AG09319 (cell line): ENCODE measurements at places on chromosomes 7 and 10.

GRCh38 chr7:80139236-80139635 is 4.6 kb downstream of the GNAI1 start:
- DNase-seq: no peak

- no peak for DNase-seq
Observed at GRCh38 chr7:11847336-11847735, 15.3 kb upstream of the THSD7A start.

- no peak for DNase-seq
Observed at GRCh38 chr7:150754951-150755350, 17.7 kb downstream of the GIMAP5 start.

DNA sequence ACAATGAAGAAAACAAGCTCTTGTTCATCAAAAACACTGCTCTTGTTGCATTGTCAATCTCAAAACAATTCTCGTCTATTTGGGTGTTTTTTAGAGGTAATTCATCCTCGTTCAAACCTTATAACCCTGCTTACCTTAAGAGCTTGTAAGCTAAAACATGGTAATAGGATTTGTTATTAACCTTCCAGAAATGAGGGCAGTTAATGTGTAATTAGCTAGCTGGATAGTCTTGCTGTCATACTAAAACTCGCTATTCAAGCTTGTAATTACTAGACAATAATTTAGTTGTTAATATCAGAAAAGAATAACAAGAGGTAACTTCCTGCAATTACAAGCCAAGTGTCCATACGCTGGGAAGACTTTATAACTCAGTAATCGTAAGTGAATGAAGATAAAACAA is 101.6 kb downstream of the UBE2H start:
- DNase-seq: no peak

DNA sequence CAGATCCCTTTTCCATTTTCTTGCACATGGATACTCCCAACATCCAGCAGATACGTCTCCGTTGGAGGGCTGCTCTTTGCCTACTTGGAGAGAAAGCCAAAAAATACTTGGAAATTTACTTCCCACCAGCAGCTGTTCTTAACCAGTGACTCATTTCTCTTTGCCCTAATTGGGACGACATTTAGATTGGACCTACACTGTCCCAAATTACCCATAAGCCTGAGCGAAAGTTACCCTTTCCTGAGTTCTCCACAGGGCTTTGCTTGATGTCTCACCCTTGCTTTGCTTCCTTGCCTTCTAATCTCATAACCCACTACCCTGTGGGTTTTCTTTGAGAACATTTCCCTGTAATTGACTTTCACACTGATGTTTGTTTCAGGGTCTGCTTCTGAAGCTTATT is 48.1 kb downstream of the SAMD8 start:
- DNase-seq: no peak

DNA sequence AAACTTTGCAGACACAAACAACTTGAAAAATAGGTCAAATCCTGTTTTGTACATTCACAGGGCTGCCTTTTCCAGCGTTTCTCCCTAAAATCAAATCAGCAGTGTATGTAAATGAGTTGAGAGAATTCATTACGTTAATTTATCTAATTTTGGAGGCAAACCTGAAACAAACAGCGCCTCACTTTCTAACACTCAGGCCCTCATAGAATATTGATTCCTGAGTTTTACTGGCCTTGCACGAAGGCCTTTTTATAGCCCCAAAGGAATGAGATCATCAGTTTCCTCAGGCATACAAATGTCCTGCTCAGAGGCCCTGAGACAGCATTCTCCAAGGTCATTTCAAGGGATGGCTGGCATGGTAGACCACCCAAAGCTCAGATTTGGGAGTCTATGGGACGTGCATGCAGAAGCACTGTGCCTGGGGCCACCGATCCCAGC is 131.7 kb upstream of the CHST15 start:
- DNase-seq: no peak

DNA sequence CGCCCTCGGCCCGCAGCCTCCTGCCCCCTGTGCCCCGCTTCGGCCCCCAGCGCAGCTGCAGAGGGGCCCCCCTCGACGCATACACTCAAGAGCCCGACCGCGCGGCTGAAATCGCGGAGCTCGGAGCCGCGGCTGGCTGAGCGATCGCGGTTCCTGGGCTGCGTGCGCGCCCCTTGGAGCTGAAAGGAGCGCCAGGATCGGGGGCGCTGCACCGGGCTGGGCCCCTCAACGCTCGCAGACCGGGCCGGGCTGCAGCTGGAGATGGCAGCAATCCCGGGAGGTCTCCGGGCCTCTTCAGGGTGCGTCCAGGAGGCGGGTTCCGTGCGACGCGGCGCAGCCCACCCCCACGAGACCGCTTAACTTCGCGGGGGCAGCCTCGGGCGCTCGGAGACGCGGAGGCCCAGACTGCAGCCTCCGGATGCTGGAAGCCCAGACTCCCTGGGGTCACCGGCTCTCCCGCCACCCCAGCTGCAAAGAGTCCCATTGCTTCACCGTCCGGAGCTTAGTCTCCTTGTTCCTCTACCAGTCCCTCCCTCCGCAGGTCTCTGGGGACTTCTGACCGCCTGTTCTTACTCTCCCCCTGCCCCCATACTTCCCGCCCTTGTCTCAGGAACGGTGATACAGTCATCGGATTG is 73.0 kb upstream of the LRRC4 start:
- no peak for DNase-seq

GRCh38 chr7:135333946-135334345 is 100.3 kb downstream of the STRA8 start:
- DNase-seq: no peak

DNA sequence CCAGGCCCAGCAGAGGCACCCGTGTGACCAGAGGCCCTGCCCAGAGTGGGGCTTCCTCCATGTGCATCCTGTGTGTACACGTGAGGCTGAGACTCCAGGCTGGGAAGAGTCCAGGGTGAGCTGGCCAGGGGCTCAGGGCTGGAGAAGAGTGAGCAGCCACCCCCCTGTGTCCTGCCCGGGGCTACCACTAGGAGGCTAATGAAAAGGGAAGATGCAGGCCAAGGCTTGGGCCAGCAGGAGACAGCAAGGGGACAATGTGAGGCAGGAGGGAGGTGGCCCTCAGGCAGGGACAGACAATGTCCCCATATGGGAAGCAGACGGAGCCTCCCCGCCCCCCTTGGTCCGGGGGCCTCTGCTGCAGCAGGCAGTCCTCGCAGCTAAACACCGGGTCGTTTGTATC is 102.0 kb downstream of the HIF1AN start:
- DNase-seq: no peak

- DNase-seq: no peak
Observed at GRCh38 chr10:69248117-69248730, 28.1 kb downstream of the HKDC1 start.

- no peak for DNase-seq
Observed at GRCh38 chr7:36563706-36564327, 160.5 kb downstream of the AOAH start.

DNA sequence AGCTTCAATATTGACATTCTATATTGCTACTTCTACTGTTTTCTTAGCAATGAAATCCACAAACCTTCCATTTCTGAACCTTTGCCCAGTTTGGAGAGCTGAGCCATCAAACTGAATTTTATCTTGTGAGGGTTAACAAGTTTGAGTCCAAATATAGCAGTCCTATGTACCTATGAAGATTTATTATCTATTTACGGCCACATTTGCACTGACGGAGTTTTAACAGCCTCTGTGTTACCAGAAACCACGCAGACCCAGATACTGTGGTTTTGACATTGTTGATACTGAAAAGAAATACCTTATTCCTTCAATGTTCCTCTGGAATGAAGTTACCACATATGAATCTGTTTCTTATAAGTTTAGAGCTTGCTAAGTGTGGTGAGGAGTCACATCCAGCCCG is 172.6 kb downstream of the FGFR2 start:
- DNase-seq: no peak

DNA sequence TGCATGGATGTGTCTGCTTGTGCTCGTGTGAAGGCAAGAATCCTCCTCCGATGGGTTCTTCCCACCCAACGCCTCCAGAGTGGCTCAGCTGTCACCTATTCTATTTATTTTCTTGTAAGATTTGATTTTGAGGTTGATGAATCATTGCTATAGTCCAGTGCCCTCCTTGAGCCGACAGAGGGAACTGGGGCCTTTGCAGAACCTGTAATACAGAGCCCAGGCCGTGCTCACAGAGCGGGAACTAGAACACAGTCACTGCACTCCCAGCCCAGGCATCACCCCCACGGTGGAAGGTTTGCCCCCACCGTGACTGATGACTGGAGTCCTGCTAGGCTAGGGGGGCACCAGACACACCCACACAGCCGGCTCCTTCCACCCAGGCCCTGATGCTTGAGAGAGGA is 2.0 kb downstream of the RARRES2 start:
- DNase-seq: no peak

DNA sequence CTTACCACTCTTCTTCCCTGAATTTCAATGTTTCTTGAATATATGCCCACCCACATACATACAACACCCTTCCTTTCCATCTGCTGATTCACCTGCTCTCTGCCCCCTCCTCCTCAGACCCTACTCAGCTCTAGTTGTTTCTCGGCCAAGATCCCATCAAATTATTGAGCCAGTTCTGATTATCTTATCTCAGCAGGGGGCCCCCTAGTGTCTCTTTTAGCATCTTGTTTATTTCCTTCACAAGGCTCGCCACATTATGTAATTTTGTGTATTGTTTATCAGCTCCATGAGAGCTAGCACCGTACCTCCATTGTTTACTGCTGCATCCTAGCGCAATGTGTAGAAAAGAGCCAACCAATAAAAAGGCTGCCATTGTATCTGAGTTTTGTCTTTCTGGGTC is 71.9 kb downstream of the FAM13C start:
- no peak for DNase-seq

DNA sequence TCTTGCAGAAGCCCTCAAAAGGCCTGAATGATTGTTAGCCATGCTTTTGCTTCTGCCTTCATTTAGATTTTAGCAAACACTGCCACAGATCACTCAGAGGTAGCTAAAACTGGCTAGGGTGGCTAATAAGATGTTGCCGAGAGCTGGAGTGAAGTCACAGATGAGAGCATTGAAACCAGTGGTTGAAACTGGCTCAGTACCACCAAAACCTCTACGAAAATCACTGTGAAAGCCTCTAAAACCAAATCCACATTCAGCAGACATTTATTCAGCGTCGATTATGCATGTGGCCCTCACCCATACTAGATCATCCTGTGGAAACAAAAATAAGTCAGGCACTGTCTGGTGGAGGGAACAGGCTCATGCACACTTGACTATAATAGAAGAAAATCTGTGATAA is 50.8 kb downstream of the PIK3CG start:
- no peak for DNase-seq

- peak; percentile 20 for DNase-seq
Observed at GRCh38 chr10:106705681-106706100, 458.8 kb downstream of the SORCS1 start.

DNA sequence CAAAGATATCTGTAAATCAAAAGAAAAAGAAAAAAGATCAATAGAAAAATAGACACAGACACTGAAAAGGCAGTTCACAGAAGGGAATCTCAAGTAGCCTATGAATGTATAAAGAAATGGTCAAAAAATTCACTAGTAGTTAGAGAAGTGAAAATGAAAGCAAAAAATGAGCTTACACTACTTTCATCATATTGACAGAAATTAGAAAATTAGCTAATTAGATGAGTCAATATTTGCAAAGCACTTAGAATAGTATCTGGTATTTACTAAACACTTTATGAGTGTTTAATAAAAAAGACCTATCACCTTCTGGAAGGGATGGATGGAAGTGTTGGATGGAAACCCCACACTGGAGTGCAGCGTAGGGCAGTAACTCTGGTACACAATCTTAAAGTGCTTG is 1.7 kb upstream of the CFAP58 start:
- DNase-seq: no peak

DNA sequence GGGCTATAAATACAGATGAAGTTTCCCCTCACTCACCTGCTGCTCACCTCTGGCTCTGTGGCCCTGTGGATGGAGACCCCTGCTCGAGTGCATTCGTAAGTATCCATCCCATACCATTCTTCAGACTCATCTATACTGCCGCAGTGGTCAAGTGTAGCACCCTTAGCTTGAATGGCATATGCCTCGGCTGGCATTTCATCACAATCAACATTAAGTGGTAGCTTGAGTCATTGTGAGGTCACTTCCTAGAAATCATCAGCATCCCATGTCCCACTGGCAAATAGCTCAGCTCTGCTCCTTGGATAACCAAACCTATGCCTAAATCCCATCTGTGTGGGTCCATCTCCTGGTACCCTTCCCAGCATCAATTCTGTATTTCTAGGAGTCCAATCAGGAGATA is 38.2 kb downstream of the MDH2 start:
- DNase-seq: no peak

- DNase-seq: no peak
Observed at GRCh38 chr7:77368974-77369373, 47.2 kb downstream of the GSAP start.

DNA sequence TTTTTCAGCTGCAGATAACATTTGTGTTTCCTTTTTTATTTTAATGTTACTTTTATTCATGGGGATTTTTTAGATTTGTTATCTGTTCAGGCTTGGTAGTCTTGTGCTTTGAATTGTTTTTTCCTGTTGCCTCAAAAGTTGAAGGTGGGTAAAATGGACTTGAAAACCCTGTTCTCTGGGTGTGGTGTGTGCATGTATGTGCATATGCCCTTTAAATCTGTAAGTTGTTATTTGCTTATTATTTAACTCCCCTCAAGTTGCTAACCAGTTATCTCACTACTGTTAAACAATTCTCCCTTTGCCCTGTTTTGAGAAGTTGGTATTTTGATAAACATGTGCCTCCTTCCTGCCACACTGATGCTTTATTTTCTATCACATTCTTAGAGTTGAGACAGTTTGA is 30.6 kb downstream of the TSPAN14 start:
- no peak for DNase-seq
